ENCODE measurements at places on chromosomes 7 and 10.

DNA sequence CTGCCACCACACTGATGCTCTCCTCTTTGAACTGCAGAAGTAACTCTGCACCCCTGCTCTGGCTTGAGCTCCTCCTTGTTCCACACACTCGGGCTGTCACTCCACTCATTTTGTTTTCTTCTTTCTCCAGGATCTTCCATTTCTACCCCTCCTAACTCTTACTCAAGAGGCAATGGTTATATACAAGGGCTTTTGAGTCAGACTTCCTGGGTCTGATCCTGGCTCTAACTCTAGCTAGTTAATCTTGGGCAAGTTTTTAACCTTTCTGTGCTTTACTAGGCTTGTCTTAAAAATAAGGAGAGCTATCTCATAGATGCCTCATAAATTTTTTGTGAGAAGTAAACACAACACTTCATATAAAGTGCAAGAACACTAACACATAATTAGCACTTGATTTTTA, 45.3 kb upstream of the GNAI1 start:
- no peak for DNase-seq

GRCh38 chr10:23379686-23380085, 35.1 kb upstream of the C10orf67 start:
- no peak for DNase-seq

DNA sequence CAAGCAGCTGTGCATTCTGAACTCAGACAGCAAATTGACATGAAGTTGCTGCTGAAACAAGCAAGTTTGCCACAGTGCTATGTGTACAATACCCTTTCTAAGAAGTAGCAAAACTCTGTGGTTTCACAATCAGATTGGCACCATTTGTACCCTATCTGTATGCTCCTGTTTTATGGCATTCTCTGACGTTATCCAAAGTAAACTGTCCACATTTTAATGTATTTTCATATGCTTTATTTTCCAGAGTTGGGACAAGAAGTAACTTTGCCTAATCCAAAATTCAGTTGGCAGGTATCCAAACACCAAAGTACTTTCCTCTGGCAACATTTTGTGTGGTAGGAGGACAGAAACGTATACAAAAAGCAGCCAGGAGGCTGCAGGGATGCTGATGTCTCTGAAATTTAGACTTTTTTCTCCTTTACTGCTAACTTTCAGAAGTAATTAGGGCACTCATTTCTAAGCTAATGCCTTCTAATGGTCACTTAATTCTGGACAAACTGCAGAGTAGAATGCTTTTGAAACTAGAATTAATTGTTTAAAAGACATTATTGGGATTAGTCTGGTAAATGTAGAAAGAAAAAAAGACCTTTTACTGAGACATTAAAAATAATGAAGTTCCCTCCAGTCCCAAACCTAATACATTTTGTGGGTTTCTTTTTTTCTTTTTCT, 414.7 kb upstream of the NRP1 start:
- DNase-seq: no peak

DNA sequence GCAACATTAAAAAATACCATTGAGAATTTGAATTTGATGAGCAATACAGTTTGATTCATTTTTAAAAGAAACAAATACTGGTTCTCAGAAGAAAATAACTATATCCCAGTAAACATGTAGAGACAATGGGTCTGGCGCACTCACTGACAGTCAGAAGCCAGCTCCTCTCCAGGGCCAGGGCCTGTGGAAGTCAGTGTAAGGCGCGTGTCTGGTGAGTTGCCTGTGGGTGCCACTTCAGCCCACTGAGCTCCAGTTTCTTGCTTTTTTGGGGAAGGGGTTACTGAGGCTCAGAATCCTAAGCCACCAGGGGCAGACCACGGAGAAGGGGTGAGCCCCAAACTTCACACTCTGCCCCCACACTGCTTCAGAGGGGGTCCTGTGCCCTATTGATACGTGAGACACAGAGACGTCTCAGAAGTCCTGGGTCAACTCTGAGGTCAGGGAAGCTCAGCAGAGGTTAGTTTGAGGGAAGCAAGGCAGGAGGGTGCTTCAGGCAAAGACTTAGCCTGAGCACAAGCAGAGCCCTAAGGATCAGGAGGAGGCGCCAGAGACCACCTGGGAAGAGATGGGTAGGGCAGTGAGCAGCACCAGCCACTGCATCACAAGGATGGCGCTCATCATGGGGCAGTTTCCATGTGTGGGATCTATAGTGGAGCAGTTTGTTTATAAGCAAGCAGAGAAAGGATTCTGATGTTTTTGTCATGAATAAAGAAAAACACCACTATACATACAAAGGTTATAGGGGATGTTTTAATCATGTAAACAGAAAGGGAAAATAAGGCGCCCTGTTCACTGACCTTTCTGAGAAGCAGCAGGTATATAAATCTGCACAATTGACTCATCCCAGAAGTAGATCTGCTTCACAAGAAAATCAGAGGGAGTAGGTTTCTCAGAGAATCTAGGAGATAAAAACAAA, 95.7 kb downstream of the PKD1L1 start:
- no peak for DNase-seq

DNA sequence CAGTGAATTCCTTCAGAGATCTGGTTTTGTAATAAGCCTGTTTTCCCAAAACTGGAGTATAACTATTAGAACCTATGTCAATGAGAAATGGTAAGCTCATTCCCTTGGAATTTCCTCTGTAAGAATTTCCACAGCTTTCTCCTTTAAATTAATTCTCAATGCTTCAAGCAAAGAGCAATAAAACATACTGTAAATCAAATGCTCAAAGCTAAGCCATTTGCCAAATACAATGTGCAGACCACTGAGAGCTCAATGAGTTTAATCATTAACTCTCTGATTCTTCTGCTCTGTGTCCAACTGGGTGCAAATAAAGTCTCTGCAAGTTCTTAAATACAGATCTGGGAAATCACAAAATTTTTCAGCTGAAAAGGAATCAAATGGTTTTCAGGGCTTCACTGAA, 227.6 kb upstream of the IMMP2L start:
- DNase-seq: no peak

GRCh38 chr7:84009782-84010181, 184.8 kb downstream of the SEMA3A start:
- no peak for DNase-seq

DNA sequence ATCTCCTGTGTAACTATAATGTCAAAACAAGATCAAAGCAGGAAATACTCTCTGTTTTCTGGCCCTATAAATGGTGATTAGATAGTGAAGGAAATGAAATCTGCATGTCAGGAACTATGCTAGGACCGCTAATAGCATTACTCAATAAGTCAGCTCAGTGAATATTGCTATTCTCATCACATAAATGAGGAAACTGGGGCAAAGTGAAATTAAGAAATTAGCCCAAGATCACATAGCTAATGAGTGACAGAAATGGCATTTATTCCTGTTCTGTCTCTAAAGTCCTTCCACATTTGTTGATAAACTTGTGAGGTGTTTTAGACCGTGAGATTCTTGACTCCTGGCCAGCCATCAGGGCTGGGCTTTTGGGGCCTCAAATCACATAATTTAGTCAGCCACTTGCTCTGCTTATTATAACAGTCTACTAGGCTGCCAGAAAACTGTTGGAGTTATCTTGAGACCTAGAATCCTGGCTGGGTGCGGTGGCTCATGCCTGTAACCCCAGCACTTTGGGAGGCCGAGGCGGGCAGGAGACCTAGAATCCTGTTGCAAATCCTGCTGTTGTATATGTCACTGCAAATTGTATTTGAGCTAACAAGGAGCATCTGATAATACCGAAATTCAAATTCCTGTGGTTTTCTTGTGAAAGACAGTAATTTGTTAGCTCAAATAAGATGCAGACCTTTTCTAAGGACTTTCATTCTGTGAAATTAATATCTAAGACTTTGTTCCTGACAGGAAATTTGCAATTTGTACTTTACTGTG, 66.5 kb upstream of the SHTN1 start:
- no peak for DNase-seq

DNA sequence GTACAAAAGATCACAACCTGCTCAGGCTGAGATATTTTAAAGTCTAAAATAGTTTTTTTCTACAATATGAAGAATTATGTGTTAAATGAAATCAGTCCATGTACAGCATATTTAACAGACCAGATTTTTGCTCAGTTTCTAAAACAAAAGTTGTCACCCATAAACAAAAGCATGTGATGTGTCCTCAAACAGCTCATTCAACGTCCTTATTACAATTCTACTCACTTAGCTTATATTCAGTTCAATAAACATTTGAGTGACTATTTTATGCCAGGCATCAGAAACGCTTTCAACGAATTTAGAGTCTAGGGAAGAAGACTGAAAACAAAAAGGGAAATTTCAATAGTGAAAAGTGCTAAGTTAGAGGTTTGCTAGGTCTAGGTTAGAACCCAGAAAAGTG, 457.3 kb upstream of the SEMA3A start:
- no peak for DNase-seq

DNA sequence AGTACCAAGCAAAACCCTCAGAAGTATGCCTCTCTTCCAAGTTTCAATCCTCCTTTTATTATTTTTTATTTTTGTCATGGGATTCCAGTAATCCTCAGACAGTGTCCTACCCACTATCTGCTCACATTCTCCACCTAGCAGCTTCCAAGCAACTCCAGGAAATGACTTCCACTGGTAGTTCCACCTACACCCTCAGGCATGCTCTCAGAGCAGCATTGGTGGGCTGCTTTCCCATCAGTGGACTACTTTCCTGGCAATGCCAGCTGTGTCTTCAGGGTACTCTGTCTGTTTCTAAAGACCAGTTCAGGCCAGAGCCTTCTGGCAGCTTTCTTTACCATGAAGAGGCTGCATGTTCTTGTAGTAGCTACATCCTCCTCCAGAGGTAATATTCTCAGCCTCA, 244.0 kb downstream of the HGF start:
- DNase-seq: no peak

DNA sequence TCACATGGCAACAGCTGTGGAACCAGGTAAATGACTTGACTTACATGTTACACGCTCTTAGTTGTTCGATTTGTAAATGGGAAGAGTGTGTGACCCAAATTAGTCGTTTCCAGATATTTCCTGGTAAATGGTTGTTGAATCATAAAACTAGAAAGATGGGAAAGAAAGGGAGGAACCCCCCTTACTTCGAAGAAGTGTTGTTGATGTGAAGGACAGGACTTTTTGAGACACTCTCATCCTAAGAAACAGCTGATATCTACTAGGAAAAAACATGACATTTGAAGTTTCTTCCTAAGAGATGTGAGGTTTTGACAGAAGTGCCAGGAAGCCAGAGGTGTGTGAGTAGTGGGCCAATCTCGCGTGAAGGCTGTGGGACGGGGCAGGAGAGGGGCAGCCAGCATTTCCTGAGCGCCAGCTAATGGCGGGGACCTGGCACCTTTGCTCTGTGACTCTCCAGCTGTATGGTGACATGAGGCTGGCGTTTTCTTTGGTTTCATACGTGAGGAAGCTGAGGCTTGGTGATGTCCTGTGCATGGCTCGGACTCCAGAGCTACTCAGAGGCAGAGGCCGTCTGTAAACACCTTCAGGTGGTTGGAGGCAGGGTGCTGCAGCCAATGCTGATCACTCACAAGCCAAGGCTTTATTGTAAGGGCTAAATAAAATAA, 53.7 kb downstream of the IKZF1 start:
- DNase-seq: no peak

DNA sequence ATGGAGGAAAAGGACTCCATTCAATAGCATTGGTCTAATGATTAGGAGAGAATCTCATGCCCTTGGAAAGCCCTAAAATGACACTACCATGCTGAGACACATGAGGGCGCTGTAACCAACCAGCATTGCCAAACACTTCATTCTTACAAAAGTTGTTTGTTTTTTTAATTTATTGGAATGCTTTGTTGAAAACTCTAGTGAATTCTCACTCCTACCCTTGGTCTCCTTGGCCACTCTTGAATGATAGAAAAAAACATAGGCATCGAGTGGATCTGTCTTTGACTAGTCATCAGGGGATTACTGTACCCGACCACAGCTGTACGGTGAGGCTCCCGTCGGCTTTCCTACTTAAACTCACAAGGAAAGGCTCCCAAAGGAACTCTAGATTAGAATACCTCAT, 29.3 kb upstream of the ADD3 start:
- no peak for DNase-seq

- no peak for DNase-seq
Measured at GRCh38 chr7:108196004-108196403, 65.8 kb upstream of the LAMB4 start.

- DNase-seq: peak; percentile 26
Measured at GRCh38 chr10:70115948-70116682, 16.5 kb downstream of the AIFM2 start.

DNA sequence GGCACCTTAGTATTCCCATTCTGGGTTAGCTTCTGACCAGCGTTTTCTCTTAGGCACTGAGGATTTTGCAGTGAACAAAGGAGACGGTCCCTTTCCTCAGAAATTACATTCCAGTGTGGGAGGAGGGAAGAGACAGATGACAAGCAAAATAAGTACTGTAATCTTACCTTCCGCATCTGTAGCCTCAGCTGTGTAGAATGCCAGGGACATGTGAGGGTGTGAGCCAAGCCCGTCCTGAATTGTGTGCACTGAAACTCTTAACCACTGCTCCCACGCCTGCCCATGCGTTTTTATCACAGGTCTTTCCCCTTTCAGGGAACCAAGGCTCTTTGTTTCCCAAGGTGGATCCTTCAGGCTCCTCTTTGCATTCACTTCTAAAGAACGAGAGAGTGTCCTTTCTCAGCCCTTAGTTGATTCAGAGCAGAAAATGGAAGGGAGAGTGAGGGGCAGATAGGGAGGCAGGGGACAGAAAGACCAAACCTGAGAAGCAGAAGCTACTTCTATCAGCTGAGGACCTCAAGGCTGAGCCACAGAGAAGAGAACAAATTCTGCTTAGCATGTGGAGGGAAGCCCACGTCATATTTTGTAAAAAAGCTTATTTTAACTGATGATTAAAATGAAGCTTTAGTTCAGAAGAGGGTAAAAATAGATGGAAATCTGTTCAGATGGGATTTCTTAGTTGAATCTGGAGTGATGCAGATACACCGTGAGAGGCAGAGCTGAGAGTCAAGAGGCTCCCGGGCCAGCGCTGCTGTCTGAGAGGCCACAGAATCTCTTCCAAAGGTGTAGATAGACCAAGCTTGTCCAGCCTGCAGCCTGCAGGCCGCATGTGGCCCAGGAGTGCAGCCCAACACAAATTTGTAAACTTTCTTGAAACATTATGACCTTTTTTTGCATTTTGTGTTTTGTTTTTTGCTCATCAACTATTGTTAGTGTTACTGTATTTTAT, 122.5 kb downstream of the CCNY start:
- no peak for DNase-seq

- no peak for DNase-seq
Measured at GRCh38 chr10:67539312-67539711, 156.7 kb downstream of the CTNNA3 start.

DNA sequence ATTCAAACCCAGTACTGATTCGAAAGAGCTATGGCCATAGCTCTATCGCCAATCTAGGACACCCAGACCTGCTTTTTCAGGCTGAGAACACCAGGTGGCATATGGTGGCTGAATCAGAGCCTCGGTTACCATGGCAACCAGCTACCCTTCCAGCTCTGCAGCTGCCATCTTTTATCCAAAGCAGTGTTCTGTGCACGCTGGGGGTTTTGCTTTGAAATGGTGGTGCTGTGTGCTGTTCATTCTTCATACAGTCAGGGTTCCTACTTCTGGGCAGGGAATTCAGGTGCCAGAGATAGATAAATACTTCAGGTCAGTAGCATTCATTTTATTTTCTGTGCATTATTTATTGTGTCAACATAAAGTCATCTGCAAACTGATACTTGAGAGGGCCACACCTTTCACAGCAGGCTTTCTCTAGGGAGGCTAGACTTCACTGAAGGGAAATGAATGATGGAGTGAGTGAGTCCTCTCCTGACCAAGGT, 85.4 kb downstream of the AKR1D1 start:
- DNase-seq: peak; percentile 95

- DNase-seq: no peak
Measured at GRCh38 chr10:45502458-45502857, 128.4 kb downstream of the ALOX5 start.

- no peak for DNase-seq
Measured at GRCh38 chr7:106806556-106806955, 58.5 kb upstream of the PIK3CG start.

- no peak for DNase-seq
Measured at GRCh38 chr10:74432841-74433594, 282.0 kb downstream of the ADK start.
